Activated CD8-positive, alpha-beta T cell treated with anti-CD3 and anti-CD28 coated beads, Interleukin-2, amount 10 ng/mL, durations not matched to agents 7 days and 5 days (primary cell): ENCODE measurements at places on chromosomes 6 and 20. TPM values are rescaled to one million over a fixed set of nuclear protein-coding genes. Genes with fewer than 3 reads are reported as not detected.

GRCh38 chr6:158677906-158678578 lies 28.2 kb downstream of the SYTL3 start:
- no peak overlapping the region for H3K4me3 ChIP-seq
- no peak overlapping the region for H3K27ac ChIP-seq
- H3K36me3 ChIP-seq: peaks cover 67% of the 10 kb centered on the region
- H3K27me3 ChIP-seq: no peaks in the 10 kb centered on the region
- DNase-seq: no peak

The SLC35F1 gene
- not detected for total RNA-seq

GRCh38 chr20:11076434-11077105 lies 402.8 kb upstream of the JAG1 start:
- DNase-seq: no peak
- no peak overlapping the region for H3K27ac ChIP-seq
- H3K4me1 ChIP-seq: no peaks in the 10 kb centered on the region
- H3K36me3 ChIP-seq: no peaks in the 10 kb centered on the region

The ZSCAN23 gene
- 0.79 TPM for total RNA-seq

DNA sequence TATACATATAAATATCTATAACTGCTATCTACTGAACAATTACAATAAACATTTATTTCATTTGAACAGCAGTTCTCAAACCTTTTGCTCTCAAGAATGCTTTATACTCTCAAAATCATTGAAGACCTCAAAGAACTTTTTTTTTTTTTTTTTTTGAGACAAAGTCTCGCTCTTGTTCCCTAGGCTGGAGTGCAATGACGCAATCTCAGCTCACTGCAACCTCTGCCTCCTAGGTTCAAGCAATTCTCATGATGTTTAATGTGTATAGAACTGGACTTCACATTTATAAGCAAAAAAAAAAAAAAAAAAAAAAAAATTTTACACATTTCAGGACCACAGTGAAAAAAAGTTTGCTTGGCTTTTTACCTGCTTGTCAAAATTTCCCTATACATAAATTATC lies 11.7 kb downstream of the UBE2V1 start:
- no peaks in the 10 kb centered on the region for H3K27me3 ChIP-seq
- DNase-seq: no peak
- peaks cover 41% of the 10 kb centered on the region for H3K36me3 ChIP-seq
- peaks cover 27% of the 10 kb centered on the region for H3K4me1 ChIP-seq
- H3K27ac ChIP-seq: no peak overlapping the region
- no peak overlapping the region for H3K4me3 ChIP-seq

- H3K4me3 ChIP-seq: no peak overlapping the region
- no peaks in the 10 kb centered on the region for H3K4me1 ChIP-seq
- H3K27me3 ChIP-seq: no peaks in the 10 kb centered on the region
Observed at GRCh38 chr6:113315879-113316278, 541.3 kb upstream of the MARCKS start.

- H3K4me3 ChIP-seq: no peak overlapping the region
- no peak overlapping the region for H3K27ac ChIP-seq
- no peak for DNase-seq
- peaks cover 47% of the 10 kb centered on the region for H3K36me3 ChIP-seq
- H3K27me3 ChIP-seq: no peaks in the 10 kb centered on the region
Observed at GRCh38 chr6:24987446-24988115, 51.8 kb upstream of the RIPOR2 start.

- H3K4me3 ChIP-seq: no peak overlapping the region
- no peak for DNase-seq
- H3K27me3 ChIP-seq: no peaks in the 10 kb centered on the region
- H3K4me1 ChIP-seq: peaks cover 12% of the 10 kb centered on the region
- H3K27ac ChIP-seq: no peak overlapping the region
Observed at GRCh38 chr20:61982951-61983315, 82.7 kb downstream of the TAF4 start.

GRCh38 chr20:38043512-38044300 lies 10.2 kb downstream of the RPRD1B start:
- H3K27me3 ChIP-seq: no peaks in the 10 kb centered on the region
- peaks cover 43% of the 10 kb centered on the region for H3K36me3 ChIP-seq
- no peak overlapping the region for H3K27ac ChIP-seq
- peaks cover 16% of the 10 kb centered on the region for H3K4me1 ChIP-seq
- DNase-seq: no peak

GRCh38 chr20:6768228-6769140 lies 998 bp downstream of the BMP2 start:
- H3K4me3 ChIP-seq: no peak overlapping the region
- no peak overlapping the region for H3K27ac ChIP-seq
- H3K27me3 ChIP-seq: peaks cover 43% of the 10 kb centered on the region
- H3K36me3 ChIP-seq: no peaks in the 10 kb centered on the region
- DNase-seq: no peak
- peaks cover 2% of the 10 kb centered on the region for H3K4me1 ChIP-seq

The PTK7 gene
- 1.2 TPM for total RNA-seq

GRCh38 chr20:25316506-25317190 lies 68.8 kb downstream of the PYGB start:
- no peak for DNase-seq
- H3K27me3 ChIP-seq: no peaks in the 10 kb centered on the region
- H3K4me1 ChIP-seq: peaks cover 25% of the 10 kb centered on the region
- H3K4me3 ChIP-seq: no peak overlapping the region
- H3K36me3 ChIP-seq: peaks cover 8% of the 10 kb centered on the region
- H3K27ac ChIP-seq: no peak overlapping the region

- H3K27me3 ChIP-seq: no peaks in the 10 kb centered on the region
- no peak overlapping the region for H3K27ac ChIP-seq
- no peak for DNase-seq
- H3K4me3 ChIP-seq: no peak overlapping the region
- H3K4me1 ChIP-seq: no peaks in the 10 kb centered on the region
Observed at GRCh38 chr20:12358006-12358654, 440.4 kb downstream of the BTBD3 start.

GRCh38 chr6:56364431-56364826 lies 117.0 kb upstream of the COL21A1 start:
- H3K4me3 ChIP-seq: no peak overlapping the region
- no peak overlapping the region for H3K27ac ChIP-seq
- DNase-seq: no peak
- no peaks in the 10 kb centered on the region for H3K36me3 ChIP-seq
- H3K27me3 ChIP-seq: peaks cover 6% of the 10 kb centered on the region

GRCh38 chr20:42082611-42083010 lies 464.4 kb upstream of the CHD6 start:
- H3K36me3 ChIP-seq: no peaks in the 10 kb centered on the region
- H3K27me3 ChIP-seq: no peaks in the 10 kb centered on the region
- no peak overlapping the region for H3K27ac ChIP-seq
- H3K4me1 ChIP-seq: no peaks in the 10 kb centered on the region
- no peak overlapping the region for H3K4me3 ChIP-seq

- no peak overlapping the region for H3K27ac ChIP-seq
- H3K27me3 ChIP-seq: peaks cover 4% of the 10 kb centered on the region
- no peak for DNase-seq
- H3K4me3 ChIP-seq: no peak overlapping the region
Observed at GRCh38 chr6:125670568-125670967, 78.9 kb upstream of the HEY2 start.

GRCh38 chr6:147216915-147217314 lies 12.7 kb downstream of the STXBP5 start:
- no peaks in the 10 kb centered on the region for H3K27me3 ChIP-seq
- H3K4me3 ChIP-seq: no peak overlapping the region
- no peaks in the 10 kb centered on the region for H3K4me1 ChIP-seq
- DNase-seq: no peak
- no peak overlapping the region for H3K27ac ChIP-seq
- peaks cover 25% of the 10 kb centered on the region for H3K36me3 ChIP-seq

DNA sequence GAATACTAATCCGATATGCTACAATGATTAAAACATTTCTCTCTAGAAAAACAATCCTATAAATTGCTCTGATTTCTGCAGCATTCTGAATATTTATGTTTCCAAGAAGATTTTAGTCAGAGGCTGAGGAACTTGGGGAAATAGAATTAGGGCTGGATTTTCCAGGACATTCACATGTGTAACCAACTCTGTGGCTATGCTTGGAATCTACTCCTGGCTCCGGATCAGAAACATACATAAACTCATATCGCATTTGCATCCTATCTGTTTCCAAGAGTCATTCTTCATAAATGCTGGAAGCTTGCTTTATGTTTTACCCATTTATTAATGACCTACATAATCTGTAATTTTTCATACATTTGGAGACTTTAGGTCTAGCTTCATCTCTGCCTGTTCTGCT lies 459.9 kb upstream of the MARCKS start:
- H3K27me3 ChIP-seq: no peaks in the 10 kb centered on the region
- DNase-seq: no peak
- H3K4me1 ChIP-seq: no peaks in the 10 kb centered on the region
- H3K4me3 ChIP-seq: no peak overlapping the region
- no peak overlapping the region for H3K27ac ChIP-seq

The RSPO4 gene
- not detected for total RNA-seq

The SEL1L2 gene
- total RNA-seq: not detected

The DYNLT2 gene
- 2.6 TPM for total RNA-seq
